ENCODE measurements at places on chromosomes 1 and 21. TPM values are rescaled to one million over a fixed set of nuclear protein-coding genes. Genes with fewer than 3 reads are reported as not detected.

The ABCG1 gene
- 11.1 TPM for total RNA-seq

The MRAP gene
- total RNA-seq: not detected

The CDC20 gene
- 184 TPM for total RNA-seq

The PCBP3 gene
- total RNA-seq: 0.66 TPM
